ENCODE measurements at places on chromosomes 11 and 22.

DNA sequence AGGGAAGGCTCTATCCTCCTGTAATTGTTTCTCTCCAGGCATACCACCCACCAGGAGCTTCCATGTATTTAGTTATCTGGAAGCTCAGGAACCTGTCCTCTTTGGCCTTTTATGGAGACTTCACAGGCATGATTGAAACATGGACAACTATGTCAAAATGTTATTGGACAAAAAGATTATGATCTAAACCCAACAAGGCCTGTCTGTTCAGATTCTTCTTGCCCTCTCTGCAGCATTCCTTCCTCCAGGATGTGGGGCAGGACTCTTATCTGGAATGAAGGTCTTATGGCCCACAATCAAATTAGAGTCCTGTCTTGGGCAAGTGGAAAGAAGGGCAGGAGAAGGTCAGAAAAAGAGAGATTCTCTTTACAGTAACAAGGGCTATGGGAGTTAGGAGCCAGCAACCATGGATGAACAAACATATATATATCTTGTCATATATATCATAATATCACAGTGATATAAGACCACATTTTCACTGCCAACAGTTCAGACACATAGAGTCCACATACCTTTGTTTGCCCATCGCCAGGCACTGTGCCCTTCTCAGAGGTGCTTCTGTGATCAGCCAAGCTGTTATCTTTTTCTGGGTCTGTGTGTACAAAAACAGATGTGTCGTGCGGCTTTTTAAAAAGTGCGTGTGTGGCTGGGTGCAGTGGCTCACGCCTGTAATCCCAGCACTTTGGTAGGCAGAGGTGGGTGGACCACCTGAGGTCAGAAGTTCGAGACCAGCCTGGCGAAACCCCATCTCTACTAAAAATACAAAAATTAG, 42.5 kb upstream of the SUSD2 start:
- DNase-seq, result no peak

- DNase-seq, result peak; percentile 44
These were observed 5.3 kb downstream of the SLC17A6 start for GRCh38 chr11:22343371-22344032.

DNA sequence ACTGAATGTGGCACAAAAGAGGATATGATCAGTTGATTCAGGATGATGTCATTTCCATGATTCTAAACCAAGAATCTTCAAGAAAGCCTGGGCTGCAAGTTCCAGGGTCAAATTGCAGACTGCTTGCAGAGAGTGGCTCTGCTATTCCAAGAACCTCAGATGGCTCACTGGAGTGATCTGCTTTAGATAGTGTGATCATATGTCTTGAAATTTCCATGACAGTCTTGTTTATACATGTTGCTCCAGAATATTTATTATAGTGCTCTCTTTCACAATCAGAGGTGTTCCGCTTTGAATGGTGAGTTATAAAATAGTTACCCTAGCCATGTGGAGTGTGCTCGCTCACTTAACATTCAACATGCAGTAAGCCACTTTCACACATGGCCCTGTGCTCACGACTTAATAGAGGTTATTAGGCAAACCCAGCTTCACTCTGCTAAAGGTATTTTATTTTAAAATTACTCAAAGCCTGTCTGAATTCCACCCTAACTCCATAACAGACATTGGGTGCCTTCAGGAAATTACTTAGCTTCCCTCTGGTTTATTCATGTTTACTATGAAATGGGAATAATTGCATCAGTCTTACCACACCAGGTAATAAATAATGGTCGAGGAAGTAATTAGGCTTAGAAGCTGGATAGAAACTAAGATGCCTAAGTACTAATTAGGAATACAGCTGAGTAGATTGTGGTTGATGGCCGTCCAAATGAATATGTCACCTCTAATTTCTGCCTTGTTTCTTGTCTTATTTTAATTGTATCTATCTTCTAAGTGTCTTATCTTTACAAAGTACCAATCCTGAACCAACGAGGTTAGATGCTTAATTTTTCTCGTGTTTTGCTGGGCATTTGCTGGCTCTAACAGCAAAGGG, 187.9 kb downstream of the ETS1 start:
- peak; percentile 24 for DNase-seq

- DNase-seq, result no peak
These were observed 55.0 kb upstream of the HORMAD2 start for GRCh38 chr22:30025221-30025620.

DNA sequence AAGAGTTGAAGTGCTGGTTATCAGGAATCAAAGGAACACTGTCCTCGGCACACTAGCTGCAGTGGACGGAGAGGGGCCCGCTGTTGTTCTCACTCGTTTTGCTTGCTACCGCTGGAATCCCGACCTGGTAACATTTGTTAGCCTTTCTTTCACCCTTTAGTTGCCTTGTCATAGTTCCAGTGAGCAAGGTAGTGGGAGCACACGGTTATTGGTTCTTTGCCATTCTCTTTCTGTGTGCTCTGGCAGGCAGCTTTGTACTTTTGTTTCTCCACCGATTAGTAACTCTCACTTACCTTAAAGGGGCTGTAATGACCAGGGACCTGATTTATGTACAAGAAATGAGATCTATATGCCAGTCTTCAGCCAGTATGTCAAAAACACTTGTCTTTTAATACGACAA, 1.8 kb downstream of the DEPDC7 start:
- DNase-seq, result no peak

DNA sequence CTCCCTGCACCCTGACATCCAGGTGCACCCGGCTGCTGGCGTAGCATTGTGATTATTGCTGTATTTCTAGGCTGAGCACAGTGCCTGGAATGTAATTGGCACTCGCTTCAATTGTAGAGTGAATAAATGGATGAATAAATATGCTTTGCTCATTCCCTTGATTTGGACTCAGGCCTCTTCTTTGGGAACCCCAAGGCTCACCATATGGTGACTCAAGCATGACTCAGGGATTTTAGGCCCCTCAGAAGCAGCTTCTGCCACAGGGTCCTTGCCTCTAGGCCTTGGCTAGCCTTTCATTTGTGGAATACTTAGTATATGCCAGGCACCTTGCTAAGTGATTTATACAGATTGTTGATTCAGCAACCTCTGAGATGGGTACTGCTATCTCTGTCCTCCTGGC, 78.9 kb downstream of the GRIK4 start:
- DNase-seq, result no peak

GRCh38 chr11:12236744-12237101, 126.3 kb downstream of the MICAL2 start:
- no peak for DNase-seq

- DNase-seq, result no peak
These were observed 24.3 kb upstream of the PPFIA1 start for GRCh38 chr11:70246196-70246595.

- DNase-seq, result no peak
These were observed 84.1 kb downstream of the NXPE2 start for GRCh38 chr11:114762408-114762807.
